Right renal cortex interstitium (tissue), 3 donors: ENCODE measurements at places on chromosomes 6 and 20. TPM values are rescaled to one million over a fixed set of nuclear protein-coding genes. Genes with fewer than 3 reads are reported as not detected.
A peak's percentile ranks its signal among the peaks of the same experiment; 100 is the strongest.

The IGF2R gene
- 57.5 TPM for polyA plus RNA-seq

The PLTP gene
- polyA plus RNA-seq, result 131 TPM

The CST4 gene
- polyA plus RNA-seq, result not detected

The SLC32A1 gene
- 1.2 TPM for polyA plus RNA-seq

The NEDD9 gene
- polyA plus RNA-seq, result 73.5 TPM

The TRAM2 gene
- 41.7 TPM for polyA plus RNA-seq

The IP6K3 gene
- polyA plus RNA-seq, result 1.1 TPM

The ACAT2 gene
- polyA plus RNA-seq, result 54.7 TPM

The DNMT3B gene
- 7.0 TPM for polyA plus RNA-seq

The OXT gene
- polyA plus RNA-seq, result not detected

The SCUBE3 gene
- polyA plus RNA-seq, result 43.8 TPM

The ZNF831 gene
- polyA plus RNA-seq, result 0.07 TPM

The KCNG1 gene
- 4.6 TPM for polyA plus RNA-seq

The HMGN3 gene
- polyA plus RNA-seq, result 371 TPM

The C4A gene
- polyA plus RNA-seq, result 22.9 TPM

The SRSF12 gene
- 13.7 TPM for polyA plus RNA-seq

DNA sequence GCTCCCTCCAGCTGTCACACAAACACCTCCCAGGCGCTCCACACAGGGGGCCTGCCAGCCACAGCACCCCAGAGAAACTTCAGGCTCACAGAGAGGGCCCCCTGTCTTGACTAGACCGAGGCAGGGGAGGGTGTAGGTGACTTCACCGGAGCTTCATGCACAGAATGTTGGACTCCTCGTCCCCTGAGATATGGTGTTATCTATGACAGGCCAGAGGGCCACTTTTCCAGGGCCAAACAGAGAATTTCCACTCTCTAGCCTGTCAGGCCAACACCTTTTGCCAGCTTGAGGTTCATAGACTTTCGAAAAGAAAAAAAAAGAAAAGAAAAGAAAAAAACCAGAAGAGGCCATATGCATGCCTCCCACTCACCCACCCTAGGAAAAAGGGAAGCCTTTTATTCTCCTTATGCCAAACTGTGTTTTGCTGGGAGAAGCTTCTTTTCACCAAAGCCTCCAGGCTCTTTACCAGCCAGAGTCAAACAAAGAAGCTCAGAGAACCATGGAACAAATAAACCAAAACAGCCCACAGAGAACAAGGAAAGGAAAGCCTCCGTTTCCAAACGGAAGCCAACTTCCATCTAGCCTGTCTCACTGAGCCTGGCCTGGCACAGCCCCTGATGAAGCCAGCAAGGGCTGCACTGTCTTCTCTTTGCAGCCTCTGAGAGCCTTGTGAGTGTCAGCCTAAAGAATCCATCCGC is 313.2 kb upstream of the JARID2 start:
- no peak for DNase-seq

DNA sequence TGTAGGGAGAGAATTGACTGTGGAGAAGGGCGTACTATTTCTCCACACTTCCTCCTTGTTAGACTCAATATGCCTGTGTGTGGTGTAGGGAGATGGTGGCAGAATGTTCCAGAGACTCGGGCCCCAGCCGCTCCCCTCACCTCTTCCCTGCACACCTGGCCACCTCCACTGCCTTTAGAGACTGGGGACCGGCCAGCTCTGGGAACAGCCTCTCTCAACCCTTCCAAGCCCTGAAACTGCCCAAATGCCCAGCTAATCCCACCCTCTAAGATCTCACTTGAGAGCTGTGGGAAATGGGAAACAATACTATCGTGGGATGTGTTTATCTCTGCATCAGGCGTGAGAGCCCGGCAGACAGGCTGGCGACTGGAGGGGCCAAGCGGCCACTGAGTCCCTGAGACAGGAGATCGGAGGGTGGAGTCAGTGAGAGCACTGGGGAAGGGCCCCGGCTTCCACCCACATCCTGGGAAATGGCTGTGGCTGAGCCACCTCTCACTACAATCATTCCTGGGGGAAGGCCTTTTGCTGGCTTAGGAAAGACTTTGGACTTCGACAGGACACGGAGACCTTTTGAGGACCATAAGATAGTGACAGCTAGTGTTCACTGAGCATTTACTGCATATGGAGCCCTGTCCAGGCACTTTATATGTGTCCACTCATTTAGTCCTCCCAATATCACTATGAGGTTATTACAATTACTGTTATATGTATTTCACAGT is 31.0 kb upstream of the MRPS18A start:
- no peak for DNase-seq

- no peak for DNase-seq
Observed at GRCh38 chr6:21278375-21278745, 315.2 kb upstream of the SOX4 start.

DNA sequence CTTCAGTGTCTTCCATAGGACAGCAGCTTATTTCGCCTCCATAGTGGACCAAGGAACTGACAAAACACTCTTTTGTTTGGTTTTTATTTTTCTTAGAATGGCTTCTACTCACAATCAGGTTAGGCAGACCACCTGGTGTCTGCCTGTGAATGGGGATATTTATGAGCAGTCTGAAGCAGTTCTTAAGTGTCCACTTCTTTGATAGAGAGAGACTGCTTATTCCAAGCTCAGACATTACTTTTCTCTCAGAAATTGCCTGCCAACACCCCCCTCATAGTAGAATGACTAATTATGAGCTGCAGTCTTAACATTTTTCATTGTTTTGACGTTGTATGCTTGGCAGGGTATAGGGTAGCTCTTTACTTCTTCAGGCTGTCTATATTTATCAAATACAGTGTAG is 174.7 kb downstream of the ZFAND3 start:
- no peak for DNase-seq

DNA sequence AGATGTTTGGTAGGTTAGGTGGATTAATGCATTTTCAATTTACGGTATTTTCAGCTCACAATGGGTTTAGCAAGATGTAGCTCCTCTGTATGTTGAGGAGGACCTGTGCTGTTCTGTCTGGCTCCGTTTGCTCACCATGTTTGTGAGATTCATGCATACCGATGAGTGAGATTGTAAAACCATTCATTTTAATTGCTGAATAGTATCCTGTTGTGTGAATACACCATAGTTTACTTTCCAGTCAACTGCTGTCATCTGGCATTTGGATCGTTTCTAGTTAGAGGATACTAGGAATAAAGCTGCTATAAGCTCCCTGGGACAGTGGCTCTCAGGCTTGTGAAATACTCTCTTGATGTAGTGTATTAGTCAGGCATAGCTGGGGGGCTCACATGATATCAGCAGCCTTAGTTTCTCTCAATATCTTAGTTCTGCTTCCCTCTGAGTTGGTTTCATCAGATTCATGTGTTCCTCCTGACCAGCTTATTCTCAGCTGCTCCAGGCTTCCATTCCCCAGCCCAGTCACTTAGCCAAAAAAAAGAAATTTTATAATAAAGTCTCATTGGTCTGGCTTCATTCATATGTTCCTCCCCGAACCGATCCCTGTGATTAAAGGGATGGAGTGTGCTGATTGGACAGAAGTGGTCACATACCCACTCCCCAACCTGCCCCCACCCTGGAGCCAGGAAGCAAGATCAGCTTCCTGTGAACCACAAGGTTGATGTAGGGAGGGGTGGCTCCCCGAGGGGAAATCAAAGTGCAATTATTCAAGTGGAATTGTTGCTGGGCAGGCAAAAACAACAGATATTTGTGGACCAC is 10.9 kb upstream of the B4GALT5 start:
- no peak for DNase-seq

GRCh38 chr6:35512006-35512405 is 690 bp downstream of the TULP1 start:
- DNase-seq, result no peak

- peak; percentile 34 for DNase-seq
Observed at GRCh38 chr6:140462453-140463311, 1088.2 kb upstream of the CITED2 start.

GRCh38 chr6:111482188-111482958 is 645 bp downstream of the REV3L start:
- no peak for DNase-seq

GRCh38 chr20:1328680-1329330 is at the start of gene SDCBP2:
SDCBP2 (minus strand) TSS chr20:1329139; CDS start chr20:1320416, 8,723 bp downstream.
- DNase-seq, result no peak

- no peak for DNase-seq
Observed at GRCh38 chr6:41547799-41548097, 1.6 kb downstream of the FOXP4 start.

DNA sequence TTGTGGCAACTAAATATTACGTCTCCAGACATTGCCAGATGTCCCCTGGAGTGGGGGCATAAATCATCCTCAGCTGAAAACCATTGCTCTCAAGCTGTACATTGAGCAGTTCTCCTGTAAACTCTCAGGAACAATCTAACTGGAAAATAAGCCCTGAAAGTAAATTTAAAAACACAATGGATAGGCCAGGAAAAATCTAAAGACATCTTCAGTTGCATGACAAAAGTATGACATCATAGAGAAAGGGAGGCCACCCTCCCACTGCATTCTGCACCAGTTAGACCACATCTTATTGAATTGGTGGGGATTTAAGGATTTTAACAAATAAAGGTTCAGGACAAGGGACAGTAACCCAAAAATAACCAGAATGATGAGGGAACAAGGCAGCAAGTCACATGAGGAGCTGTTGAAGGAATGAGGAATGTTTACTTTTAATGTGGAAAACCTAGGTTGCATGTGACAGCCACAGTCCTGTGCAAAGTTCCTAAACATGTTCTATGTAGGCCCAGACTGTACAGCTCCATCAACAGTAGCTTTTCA is 5.3 kb downstream of the PLA2G7 start:
- no peak for DNase-seq

DNA sequence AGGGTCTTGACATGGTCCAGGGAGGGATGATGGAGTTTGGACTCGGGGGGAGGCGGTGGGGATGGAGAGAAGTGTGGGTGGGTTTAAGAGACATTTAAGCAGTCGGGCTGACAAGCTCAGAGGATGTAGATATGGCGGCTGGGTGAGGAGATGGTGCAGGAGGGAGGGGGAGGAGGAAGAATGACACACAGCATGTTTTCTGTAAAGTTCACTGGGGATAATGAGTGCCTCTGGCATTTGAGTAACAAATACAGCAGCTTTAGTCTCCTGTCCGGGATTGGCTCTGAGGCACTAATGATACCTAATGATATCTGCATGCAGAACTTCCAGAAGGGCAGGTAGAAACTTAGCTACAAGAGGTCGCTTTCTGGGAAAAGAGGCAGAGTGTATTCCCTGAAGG is 107.8 kb downstream of the DHX35 start:
- no peak for DNase-seq

DNA sequence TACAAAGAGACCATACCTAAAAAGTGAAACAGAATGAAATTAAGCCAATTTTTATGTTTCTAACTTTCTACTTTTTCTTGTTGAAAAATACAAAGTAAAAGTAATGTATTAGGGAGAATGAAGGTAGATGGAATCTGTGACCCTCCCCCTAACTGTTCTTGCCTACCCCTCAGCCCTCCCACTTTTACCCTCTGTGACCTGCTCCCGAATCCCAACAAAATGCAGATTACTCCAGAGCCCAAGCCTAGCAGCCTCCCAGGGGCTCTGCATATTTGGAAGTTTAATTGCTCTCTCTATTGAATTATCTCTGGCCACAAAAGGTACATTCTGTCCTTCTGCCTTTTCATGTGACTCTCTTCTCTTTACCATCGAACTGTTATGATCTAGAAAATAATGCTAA is 201.5 kb downstream of the PKHD1 start:
- no peak for DNase-seq

DNA sequence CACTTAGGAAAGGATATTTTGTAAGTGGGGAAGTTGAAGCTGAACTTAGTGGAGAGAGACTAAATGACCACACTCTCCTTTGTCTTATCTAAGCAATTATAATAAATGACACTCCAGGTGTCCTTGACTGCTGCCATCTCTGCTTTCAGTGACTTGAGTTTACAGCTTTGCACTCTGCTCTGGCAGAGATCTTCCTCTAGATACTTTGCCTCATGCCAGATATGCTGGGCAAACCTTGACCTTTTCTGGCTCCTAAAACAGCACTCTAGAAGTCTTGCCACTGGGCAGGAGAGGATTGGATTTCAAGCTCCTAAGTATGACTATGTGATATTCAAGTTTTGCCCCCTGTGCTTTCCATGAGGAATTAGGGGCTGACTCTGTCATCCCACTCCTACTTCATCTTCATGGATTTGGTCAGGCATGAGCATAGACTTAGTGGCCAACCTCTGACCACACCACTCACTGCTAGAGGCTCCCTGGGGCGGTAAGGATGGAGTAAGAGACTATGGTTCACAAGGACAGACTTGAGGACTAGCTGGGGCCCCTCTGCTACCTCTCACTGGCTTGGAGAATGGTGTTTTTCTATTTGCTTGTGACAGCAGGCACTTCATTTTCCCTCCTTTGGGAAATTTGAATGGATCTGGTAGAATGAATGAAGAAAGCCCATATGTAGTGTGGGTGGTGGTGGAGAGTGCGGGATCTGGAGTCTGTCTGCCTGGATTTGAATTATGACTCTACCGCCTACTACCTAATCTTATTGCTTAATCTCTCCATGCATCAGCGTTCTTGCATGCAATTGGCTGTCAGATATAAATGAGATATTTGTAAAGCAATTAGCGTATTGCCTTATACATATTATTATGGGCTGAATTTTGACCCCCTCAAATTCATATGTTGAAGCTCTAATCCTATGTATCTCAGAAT is 191.4 kb downstream of the REV3L start:
- no peak for DNase-seq

DNA sequence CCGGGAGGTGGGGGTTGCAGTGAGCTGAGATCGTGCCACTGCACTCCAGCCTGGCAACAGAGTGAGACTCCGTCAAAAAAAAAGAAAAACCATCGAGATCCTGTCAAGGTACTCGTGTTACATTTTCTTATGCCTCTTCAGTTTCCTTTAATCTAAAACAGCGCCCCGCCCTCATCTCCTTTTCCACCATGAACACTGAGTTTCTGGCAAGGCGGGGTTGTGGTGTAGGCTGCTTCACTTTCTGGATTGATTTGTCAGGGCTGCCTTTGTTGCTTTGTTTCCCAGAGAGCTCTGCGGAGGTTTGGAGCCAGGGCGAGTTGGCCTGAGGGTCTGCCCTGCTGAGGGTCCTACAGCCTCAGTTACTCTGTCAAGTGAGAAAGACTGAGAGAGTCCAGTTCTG is 8.9 kb downstream of the ITPR3 start:
- no peak for DNase-seq

GRCh38 chr6:49548613-49549304 is 1.7 kb upstream of the C6orf141 start:
- DNase-seq, result no peak

- no peak for DNase-seq
Observed at GRCh38 chr6:54847799-54848597, 1.4 kb downstream of the FAM83B start.

GRCh38 chr6:168060521-168060931 is 18.5 kb downstream of the FRMD1 start:
- DNase-seq, result no peak

GRCh38 chr6:136599329-136600011 is 49.2 kb upstream of the MAP7 start:
- DNase-seq, result no peak

DNA sequence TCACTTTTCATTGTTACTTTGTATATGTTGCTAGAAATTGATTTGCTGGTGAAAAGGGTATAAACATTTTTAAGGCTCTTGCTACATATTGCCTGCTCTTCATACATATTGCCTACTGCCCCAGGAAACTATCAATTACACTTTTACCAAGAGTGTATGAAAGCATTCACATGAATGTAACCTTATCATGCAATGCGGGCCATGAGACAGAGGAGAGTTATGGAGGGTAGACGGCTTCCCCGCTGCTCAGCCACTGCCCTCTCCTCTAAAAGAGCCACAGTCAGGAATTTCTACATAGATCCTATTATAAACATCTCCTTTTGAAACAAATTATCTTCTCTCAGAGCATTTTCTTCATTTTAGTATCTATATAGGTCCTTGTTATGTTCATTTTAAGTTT is 264.4 kb downstream of the ESR1 start:
- DNase-seq, result no peak
